ENCODE measurements at places on chromosomes 16 and 17.

DNA sequence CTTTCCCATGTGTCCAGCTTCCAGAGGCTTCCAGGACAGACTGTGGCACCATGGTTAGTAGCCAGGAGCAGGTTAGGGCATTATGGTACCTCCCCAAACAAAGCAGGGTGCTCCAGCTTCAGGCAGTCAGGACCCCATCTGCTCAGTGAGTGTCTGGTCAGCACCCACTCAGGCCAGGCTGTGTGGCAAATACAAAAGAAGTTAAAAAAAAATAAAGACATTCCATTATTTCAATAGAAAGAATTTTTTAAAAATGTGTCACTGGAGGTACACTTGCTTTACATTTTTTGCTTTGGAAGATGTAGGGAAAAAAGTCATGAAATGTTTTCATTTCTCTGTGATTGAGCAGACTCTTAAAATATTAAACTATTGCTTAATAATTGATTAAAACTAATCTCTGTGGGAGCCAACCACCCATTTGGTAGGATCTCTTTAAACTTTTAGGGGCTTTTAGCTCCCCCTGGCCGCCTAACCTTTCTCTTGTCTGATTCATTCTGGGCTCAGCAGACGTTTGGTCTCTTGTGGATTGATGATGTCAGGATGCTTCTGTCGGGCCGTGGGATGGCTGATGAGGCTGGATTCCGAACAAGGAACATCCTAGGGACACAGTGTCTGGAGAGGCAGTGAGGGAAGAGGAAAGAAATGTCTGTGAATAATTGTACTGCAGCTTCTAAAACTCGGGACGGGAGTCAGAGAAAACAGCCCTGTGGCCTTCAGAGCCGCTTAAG is 28.4 kb upstream of the NPTX1 start:
- DNase-seq, result no peak

GRCh38 chr17:14843086-14843795 is 421.9 kb downstream of the PMP22 start:
- DNase-seq, result no peak

- no peak for DNase-seq
Observed at GRCh38 chr17:31740611-31741082, 118.4 kb downstream of the COPRS start.

DNA sequence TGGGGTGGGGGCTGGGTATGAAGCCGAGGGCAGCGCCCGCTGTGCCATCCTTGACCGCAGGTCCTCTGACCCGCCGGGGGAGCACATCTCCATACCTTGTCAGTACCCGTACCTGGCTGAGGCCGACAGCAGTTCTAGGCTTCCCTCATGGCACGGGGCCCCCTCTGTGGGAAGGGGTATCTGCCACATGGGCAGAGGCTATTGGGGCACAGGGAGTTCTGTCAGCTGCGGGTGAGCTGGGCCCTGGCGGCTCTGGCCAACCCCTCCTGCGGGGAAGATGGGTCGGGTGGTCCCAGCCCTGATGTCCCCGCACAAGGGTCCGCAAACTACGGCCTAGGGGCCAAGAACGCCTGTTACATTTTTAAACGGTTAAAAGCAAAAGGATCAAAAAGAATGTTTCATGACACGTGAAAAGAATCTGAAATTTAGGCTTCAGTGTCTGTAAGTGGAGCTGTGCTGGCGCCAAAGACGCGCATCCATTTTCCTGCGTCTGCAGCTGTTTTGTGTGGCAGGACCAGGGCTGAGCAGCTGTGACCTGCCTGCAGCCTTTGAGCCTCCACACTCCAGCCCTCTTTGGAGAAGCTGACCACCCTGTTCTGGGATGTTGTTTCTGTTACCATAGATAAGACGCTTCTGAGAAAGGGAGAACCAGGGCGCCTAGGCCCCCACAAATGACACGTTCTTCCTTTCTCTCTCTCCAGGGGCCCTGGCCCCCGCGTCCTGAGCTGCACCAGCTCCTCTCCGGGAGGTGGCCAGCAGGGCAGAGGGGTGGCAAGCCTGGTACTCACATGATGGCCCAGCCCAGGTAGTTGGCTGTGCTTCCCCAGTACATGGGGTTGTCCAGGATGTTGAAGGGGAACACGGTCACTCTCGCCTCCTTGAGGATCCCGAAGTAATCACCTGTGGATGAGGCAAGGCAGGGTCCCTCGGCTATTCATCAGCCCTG is 12.7 kb upstream of the RASD1 start:
- DNase-seq, result no peak

GRCh38 chr16:79062336-79062735 is 538.2 kb downstream of the MAF start:
- DNase-seq, result no peak

DNA sequence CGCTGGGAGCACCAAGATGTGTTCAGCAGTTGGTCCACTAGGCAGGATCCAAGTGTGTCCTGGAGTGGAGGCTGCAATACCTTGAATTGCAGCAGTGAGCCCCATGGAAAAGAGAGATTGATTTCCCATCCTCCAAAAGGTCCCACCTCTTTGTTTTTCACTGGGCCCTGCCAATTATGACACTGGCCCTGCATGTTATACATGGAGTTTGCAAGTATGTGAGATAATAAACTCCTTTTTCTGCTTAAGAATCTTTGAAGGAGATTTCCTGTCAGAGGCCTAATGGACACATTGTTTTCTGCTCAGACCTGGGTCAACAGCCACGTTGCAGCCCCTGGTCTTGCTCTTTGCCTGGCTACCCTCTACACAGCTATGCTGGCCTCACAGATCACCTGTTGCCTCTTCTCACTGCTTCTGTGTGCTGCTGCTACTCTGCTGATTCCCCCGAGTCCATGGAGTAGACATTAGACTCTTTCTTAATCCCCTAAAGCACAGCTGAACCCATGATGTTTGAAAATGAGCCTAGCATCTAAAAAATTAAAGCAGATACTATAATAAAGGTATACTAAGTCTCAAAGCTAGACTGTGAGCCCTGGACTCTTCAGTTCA is 341.9 kb upstream of the CDH11 start:
- DNase-seq, result no peak

DNA sequence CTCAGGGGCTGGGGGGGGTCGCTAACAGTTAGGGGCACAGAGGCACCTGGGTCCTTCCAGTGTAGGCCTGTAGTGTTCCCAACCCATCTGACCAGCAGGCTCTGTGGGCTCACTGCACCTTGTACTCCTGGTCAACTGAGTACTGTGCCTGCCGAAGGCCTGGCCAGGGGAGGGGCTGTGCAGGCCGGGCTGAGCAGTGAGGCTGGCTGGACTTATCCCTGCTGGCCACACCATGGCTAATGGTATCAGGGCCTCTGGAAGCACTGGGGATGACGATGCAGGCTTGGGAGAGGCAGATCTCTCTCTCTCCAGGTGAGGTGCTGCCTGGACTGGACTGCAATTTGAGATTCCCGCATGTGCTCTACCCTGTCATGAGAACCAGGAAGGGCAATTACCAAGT is 58.9 kb upstream of the SDK2 start:
- DNase-seq, result no peak

DNA sequence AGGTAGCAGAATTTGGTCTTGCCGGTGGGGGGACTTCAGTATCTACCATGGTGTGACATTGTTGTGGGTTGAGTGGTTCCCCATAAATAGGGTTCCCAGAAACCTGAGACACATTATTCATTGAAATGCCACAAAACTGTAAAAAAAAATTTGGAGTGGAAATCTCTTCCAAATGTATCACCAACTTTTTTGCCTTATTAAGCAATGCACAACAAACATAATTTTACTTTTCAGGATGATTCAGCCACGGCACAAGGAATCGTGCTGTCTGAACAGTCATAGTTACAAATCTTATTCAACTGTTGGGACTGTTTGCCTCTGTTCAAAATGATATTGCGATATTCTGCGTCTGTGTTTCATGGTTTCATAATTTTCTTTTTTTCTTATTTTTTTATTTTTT is 181.2 kb downstream of the NTN1 start:
- DNase-seq, result no peak

GRCh38 chr17:18191236-18191667 is 7.6 kb downstream of the ALKBH5 start:
- no peak for DNase-seq

DNA sequence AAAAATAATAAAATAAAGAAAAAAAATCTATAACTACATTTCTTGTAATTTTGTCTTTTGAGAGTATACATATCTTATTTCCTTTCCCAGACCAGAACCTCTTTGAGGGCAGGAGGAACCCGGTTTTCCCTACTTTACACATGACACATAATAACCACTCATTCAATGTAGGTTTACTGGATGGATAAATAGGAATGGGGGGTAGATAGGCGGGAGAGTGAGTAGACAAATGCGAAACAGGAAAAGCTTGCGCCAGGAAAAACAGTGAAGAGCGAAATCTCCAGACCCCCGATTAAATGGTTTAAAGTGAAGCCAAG is 515 bp upstream of the GOSR2 start:
- no peak for DNase-seq

GRCh38 chr16:31260136-31260931 is 559 bp downstream of the ITGAM start:
- DNase-seq, result no peak

DNA sequence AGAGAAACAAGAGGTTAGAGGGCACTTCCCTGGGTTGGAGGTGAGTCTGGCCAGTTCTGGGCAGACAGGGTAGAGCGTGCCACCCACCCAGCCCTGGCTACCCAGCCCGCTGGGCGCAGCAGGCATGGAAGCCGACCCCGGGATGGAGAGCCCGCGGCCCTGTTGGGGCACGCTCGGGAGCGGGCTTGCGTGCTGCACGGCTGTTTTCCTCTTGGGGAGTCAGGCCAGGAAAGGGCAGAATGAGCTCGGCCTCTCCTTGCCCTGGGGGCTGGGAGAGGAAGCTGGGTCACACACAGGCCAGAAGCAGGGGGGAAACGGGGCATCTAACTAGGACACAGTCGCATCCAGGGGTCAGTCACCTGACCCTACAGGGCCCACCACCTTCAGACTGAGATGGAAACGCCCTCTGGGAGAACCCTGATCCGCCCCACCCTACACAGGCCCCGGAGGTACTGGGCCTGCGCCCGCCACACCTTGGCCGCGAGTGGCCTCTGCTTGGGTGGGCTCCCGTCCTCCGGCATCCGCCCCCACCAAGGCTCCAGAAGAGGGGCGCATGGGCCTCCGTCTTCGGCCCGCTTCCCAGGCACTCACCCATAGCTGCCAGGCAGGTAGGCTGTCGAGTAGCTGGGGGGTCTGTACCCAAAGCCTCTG is 1.2 kb downstream of the SOX15 start:
- no peak for DNase-seq

- DNase-seq, result no peak
Observed at GRCh38 chr17:2346475-2346874, 9.2 kb downstream of the SGSM2 start.

DNA sequence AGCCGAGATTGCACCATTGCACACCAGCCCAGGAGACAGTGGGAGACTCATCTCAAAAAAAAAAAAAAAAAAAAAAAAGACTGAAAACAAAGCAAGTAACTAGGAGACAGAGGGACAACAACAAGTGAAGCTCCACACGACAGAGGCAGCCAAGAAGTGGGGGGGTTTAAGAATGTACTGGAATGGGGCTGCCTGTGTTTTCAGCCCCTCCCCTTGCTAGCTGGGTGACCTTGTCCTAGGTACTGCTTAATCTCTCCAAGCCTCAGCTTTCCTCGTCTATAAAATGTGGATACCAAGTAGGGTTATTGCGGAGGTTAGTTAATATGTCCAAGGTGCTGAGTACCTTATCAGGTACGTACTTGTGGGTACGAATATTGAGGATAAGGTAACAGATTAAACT is 163.8 kb upstream of the CACNG5 start:
- DNase-seq, result no peak

GRCh38 chr17:28950017-28950751 is 1.1 kb downstream of the PHF12 start:
- DNase-seq, result no peak

DNA sequence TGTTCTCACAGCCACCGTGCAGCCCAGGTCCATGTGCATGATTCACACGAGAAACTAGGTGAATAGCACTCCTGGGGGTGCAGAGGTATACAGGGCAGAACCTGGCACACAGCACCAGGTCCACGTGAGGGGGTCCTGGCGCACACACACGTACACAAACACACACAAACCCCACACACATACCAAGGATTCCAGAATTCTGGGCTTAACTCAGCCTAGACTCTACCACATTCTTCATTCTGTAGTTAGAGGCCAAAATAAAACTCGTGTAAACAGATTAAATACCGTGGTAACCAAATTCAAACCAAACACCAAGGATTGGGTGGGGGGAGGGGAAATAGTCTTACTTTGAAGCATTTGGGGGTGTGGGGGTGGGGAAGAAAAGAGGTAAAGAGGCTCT is 58.5 kb downstream of the XYLT1 start:
- DNase-seq, result no peak

GRCh38 chr16:4870138-4870671 is 22.9 kb downstream of the UBN1 start:
- no peak for DNase-seq

DNA sequence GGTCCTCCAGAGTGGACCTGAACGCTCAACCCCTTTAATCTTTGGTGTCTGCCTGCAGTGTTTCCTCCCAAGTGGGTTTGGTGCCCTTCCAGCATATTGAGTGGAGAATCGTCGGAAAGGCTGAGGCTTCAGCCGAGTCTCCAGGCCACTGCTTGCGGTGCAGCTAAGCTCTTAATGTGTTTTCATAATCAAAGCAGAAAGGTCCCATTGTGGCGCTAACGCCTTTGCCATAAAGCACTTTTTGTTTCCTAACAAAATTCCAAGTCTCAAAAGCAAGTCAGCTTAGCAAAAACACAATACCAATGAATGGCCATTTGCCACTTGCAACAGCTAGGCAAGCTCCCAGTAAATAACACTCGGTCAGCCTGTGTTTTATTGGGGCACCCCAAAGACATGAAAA is 57.6 kb downstream of the KSR1 start:
- DNase-seq, result no peak

DNA sequence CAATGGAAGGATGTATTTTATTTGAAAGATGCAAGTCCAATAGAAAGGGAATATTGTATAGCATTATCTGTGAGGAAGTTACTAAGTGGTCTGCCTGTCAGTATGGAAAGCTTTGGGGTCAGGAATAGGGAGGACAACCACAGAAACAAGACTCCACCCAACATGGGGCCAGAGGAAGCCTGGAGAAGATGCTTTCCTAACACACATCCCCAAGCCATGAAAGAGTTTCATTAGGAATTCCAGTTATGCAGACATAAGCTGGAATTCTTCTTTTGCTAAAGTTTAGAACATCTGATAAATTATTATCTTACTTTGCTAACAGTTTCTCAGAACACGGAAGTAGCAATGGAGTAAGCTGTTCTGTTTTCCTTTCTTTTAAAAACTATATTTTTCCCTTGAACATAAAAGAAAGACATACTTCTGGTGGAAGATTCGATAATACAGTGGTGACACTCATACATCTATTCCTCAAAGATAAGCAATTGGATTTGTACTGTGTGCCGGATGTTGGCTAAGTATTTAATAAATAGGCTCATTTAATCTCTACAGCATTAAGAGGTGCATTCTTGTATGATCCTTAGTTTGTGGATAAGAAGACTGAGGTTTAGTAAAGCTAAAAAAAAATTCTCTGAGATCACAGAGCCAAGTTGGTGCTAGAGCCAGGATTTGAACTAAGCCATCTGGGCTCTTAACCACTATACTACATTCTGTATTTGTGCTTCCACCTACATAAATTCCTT is 51.0 kb upstream of the GAS7 start:
- DNase-seq, result no peak

- no peak for DNase-seq
Observed at GRCh38 chr17:14428648-14429029, 127.8 kb downstream of the HS3ST3B1 start.

Data from NCI-H1436 treated with DMSO at 0.1 percent for 48 hours (cell line).